Effector CD4-positive, alpha-beta T cell (primary cell): ENCODE measurements at places on chromosomes 2 and 18.

- no peak for DNase-seq
These were observed 199.8 kb downstream of the PLCL1 start for GRCh38 chr2:198004173-198004572.

GRCh38 chr18:63564561-63564960 lies 22.4 kb downstream of the SERPINB12 start:
- DNase-seq: no peak

GRCh38 chr2:174683392-174683759 lies 80.9 kb downstream of the CHRNA1 start:
- no peak for DNase-seq

DNA sequence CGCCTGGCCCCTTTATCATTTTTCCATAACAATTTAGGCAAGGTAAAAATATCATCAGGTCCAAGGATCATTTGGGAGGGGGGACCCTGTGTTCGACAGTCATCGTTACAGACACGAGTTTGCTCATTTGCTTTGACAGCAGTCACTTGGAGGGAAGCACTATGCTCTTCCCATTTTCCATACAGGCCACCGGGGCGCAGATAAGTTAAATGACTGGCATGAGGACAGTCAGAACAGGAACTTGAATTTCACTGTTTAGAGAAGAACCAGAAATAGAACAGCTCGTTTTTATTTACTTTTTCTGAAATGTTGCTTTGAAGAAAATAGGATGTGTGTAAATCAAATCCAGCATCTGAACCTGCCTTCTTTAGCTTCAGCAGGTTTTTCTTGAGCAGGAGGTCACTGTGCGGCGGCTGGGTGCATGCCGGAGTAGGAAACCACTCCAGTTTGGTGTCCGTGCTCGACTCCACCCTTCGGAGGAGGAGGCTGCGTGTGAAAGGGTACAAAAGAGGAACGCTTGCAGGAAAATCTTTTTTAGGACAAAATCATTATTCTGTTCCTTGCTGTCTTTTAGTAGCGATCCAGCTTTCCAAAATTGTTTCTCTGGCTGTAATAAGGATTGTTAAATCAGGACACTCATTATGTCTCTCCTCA lies 15.2 kb downstream of the NPAS2 start:
- DNase-seq: no peak

- no peak for DNase-seq
These were observed 66.0 kb upstream of the PMAIP1 start for GRCh38 chr18:59833785-59834184.

GRCh38 chr2:239966029-239966852 lies 58.9 kb downstream of the NDUFA10 start:
- DNase-seq: no peak

DNA sequence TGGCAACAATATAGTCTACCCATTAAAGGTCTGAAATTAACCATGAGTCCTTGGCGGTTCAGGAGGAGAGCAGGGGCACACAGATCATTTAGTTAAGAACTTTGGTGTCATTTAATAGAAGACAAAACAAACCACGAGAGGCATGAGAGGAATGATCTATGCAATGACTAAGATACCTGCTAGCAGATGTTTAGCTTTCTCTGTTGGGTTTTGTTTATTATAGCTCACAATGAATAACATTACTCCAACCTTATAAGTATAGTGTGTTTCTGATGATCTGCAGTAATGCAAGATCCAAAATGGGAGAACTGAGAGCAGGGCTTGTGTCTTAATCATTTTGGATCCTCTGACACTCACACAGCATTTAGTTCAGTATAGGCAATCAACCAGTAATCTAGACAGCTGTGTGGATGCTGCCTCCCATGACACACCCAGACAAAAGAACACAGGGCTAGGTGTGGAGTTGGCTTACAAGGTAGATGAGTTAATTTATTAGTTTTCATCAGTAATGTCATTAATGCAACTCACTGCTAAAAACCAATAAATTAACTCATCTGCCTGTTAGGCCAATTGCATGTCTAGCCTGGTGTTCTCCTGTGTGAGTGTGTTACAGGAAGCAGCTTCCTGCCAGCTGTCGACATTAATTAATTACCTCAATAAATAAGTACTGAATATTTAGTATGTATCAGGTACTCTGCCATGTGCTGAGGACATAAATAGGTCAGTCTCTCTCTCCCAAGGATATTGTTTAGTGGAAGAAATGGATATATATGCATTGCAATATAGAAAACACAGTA lies 92.3 kb downstream of the CLIP4 start:
- no peak for DNase-seq

DNA sequence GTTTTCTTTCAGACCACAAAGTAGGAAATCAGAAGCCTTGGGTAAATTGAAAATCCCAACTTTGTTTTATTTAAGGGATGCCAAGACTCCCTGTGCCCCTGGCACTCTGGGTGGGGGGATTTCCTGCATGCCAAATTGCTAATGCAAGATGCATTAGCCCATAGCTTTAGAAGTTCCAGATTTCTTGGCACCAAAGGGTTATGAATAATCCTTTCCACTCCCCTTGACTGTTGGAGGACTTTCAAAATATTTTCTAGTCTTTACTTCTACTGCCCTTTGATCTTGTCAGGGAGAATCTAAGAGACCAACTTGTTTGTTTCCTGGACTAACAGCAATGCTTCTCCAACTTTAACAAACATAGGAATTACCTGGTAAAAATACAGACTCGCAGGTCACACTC lies 81.8 kb upstream of the TGIF1 start:
- DNase-seq: no peak

DNA sequence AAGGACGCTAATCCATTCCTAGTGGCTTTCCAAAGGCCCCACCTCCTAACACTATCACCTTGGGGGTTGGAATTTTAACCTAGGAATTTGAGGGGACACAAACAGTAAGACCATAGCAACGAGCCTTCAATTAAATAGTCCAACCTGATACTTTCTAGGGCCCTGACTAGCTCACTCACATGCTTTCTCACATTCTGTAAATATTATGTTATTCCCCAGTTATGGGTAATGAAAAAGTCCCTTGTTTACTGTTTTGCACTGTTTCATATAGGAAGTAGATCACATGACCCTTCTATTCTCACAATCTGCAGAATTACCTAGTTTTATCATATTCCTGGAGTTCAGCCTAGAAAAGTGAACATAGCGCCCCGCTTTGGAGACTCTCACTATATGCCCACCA lies 1212.1 kb upstream of the ACVR2A start:
- no peak for DNase-seq

DNA sequence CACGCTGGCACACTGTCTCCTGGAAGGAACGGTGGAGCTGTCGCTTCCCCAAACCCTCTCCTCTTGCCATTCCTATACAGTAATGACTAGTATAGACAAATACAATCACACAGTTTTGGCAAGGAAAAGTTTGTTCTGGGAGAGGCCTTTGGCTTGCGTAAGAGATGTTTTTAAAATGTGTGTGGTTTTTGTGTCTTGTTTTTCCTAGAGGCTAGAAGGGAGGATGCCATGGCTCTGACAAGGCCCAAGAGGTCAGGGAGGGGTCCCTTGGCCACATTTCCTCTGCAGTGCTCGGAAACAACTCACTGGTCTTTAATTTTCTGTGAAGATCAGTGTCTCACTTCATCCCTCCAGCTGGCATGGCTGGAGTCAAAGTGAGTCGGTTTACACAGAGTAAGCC lies 195.9 kb downstream of the SH3RF3 start:
- DNase-seq: no peak

DNA sequence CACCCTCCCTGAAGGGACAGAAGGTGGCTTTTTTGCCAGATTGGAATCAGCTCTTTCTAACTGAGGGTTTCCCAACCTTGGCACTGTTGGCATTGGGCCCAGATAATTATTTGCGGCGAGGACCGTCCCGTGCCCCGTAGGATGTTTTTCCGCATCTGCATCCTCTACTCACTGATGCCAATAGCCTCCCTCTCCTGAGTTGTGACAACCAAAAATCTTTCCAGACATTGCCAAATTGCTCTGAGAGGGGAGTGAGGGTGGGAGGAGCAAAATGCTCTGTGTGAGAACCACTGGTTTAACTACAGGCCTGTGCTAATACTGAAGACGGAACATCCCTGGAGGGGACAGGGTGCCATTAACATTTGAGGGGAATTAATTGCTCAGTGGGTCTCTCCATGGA lies 33.6 kb upstream of the GLI2 start:
- DNase-seq: no peak

DNA sequence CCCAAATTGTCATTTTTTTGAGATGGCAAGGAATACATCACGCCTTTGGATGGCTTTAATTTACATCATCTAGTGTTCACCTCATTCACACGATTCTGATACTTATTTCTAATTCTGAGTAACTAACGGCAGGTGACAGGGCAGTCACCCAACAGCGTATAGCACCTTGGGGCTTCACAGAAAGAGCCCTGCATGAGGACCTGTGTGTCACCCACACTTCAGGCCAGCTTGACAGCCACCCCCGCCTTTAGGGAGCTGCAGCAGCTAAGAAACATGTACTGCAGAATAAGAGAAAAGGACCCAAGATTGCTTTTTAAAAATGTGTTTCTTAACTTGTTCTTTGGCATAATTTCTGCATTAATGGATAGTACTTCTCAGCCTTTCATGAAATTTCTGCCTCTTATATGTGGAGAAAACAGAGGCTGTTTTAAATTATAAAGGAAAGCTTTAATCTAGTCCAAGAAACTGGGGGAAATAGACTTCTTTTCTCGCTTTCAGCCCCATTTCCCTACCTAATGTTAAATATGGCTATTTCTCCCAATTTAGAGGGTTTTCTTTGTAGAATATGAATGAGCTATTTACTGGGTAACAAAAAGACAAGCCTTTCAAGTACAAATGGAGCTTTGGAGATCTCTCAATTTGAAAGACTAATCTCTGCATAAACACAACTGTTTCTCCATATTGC lies 245.1 kb downstream of the LDLRAD4 start:
- DNase-seq: no peak

- DNase-seq: no peak
These were observed 156.0 kb downstream of the TGIF1 start for GRCh38 chr18:3605954-3606443.

DNA sequence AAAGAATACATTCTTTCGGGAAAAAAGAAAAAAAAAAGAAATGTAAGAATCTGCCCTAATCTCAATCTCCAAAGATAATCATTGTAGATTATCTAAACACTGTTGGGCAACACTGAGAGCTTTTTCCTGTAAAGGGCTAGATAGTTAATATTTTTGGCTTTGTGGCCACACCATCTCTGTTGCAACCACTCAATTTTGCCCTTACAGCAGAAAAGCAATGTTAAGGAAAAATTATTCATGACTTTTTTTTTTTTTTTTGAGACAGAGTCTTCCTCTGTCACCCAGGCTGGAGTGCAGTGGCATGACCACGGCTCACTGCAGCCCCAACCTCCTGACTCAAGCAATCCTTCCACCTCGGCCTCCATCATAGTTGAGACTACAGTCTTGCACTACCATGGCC lies 17.3 kb upstream of the FZD5 start:
- no peak for DNase-seq

DNA sequence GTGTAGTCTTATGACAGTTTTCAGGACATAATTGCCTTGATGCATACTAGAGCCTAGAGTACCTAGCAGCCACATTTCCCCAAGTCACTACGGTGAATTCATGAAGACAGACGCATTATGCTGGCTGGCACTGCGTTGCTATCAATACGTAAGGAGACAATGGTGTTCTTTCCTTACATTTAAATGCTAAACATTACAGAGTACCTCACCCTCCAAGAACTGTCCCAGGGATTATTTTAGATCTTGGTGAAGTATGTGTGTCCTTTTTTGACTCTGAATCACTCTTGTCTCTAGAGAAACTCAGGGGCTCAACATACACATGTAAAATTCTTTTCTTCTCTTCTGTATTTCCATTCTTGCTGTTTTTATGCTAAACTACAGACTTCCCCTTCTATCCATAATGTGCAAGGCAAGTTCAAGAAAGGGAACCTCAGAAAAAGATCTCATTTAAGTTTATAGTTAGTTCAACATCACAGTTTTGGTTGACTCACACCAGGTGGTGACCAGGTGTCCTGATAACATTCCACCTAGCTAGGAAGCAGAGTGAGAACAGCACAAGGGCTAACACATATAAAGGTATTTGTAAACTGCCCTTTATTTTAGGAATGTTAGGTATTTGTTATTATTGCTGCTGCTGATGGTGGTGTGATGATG lies 212.4 kb upstream of the HNRNPA3 start:
- no peak for DNase-seq

GRCh38 chr18:79586436-79587225 lies 93.0 kb upstream of the CTDP1 start:
- DNase-seq: no peak

GRCh38 chr2:77228391-77228790 lies 293.8 kb downstream of the LRRTM4 start:
- DNase-seq: no peak

DNA sequence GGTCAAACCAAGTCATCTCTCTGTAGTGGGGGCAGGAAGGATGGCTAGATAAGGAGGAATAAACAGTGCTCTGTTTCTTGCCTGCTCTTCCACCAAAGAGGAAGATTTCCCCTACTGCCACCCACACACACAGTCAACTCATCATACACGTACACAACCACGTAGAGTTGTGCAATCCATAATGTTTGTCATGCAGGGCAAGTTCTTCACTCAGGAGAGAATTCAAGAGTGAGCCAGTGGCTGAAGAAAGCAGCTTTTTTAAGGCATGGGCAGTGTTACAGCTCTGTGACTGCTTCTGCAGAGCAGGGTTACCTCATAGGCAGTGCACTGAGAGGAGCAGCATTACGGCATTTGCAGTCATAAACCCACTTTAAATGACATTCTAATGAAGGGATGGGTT lies 283.0 kb downstream of the RND3 start:
- DNase-seq: no peak

GRCh38 chr2:82539280-82539621 lies 1919.8 kb downstream of the SUCLG1 start:
- DNase-seq: no peak

DNA sequence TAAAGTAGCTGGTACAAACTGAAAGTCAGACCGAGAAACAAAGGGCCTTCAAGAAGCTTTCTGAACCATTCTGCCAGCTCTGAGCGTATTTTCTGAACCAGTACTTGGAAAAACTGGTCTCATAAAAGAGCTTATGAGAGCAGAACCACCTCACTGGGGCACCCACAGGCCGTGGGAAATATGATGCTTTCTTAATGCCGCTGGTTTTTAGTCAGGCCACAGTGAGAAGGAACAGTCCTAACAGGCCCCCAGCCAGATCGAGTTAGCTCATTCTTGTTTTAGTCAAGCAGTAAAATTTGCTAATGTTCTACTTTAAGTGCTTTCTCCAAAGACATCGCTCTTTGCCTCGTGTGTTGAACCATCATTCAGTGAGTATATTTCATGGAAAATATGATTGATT lies 12.7 kb upstream of the NOSTRIN start:
- DNase-seq: no peak

GRCh38 chr2:191675807-191676721 lies 1.9 kb upstream of the NABP1 start:
- DNase-seq: peak; percentile 39

GRCh38 chr2:235921508-235922191 lies 246.5 kb downstream of the GBX2 start:
- DNase-seq: no peak

GRCh38 chr2:152813351-152813750 lies 94.9 kb downstream of the ARL6IP6 start:
- DNase-seq: no peak

DNA sequence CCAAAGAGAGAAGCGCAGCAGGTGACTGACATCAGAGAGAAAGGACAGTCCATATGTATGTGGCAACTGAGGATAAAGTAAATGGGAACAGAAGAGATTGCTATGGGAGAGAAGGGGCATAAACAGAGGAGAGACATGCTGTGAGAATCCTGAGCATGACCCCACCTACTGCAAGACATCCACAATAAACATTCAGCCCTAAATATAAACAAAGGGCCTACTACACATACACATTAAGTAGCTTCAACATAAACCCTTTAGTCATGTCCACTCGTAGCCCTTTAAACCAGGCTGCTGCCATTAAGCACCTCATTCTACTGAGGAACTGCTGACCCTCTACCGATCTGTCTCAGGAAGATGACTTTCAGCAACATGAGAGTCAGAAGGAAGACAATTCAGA lies 32.9 kb downstream of the CCBE1 start:
- DNase-seq: no peak
